ENCODE measurements at places on chromosomes 1 and 21. TPM values are rescaled to one million over a fixed set of nuclear protein-coding genes. Genes with fewer than 3 reads are reported as not detected.

DIPK1A gene
- 19.0 TPM for total RNA-seq

DDAH1 gene
- 135 TPM for total RNA-seq

GRCh38 chr1:161192476-161193465, 6.1 kb downstream of the ADAMTS4 start:
- peak; percentile 76 for DNase-seq

GRCh38 chr1:233240829-233241682, 54.5 kb downstream of the PCNX2 start:
- peak; percentile 64 for DNase-seq
